Progenitor cell of endocrine pancreas (in vitro differentiated cells): ENCODE measurements at places on chromosomes 3 and 15.

DNA sequence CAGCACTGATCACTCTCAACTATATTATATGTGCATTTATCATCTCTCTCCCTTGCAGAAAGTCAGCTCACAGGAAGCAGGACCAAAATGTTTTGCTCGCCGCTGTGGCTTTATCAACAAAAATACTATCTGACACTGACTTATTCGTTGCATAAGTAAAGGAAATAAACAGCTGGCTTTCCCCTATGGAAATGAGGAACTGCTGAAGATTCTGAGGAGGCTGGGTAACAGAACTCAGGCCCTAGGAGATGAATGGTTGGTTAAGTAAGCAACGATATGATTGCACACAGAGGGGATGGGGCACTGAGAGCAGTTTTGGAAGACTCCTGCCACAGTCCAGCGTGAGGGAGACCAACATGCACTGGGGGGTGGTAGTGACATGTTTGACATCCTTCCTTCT is 181.1 kb downstream of the STT3B start:
- no peak for DNase-seq

DNA sequence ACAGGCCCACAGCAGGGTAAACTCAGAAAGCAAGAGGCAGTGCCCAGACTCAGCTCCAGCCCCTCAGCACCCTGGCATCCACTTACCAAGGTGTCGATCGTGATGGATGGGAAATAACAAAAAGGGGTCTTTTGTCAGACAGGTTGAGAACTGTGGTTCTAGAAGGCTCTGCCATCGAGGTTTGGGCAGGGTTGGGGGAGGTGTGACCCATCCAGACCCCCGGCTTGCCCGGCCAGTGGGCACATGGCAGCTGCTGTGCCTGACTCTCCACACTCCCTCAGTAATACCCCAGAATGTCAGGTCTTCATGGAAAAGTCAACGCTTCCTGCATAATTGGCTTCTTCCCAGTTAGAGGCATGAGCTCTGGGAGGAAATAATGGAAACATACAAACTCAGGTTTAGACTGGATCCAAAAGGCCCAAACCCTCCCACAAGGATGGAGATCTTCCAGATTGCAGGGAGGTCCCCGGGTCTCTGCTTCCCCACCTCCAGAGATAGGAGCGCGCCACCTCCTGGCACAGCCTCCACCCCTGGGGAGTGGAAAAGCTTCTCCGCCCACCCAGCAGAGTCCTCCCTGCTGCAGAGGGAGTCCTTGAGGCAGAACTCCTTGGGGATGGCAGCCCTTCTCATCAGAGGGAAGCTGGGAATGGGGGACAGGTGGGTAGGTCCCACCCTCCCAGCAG is 149.8 kb upstream of the IQSEC1 start:
- DNase-seq: no peak

GRCh38 chr15:92365084-92365483 is 28.6 kb upstream of the ST8SIA2 start:
- DNase-seq: no peak

- DNase-seq: no peak
Observed at GRCh38 chr3:172288651-172289050, 159.6 kb downstream of the GHSR start.

DNA sequence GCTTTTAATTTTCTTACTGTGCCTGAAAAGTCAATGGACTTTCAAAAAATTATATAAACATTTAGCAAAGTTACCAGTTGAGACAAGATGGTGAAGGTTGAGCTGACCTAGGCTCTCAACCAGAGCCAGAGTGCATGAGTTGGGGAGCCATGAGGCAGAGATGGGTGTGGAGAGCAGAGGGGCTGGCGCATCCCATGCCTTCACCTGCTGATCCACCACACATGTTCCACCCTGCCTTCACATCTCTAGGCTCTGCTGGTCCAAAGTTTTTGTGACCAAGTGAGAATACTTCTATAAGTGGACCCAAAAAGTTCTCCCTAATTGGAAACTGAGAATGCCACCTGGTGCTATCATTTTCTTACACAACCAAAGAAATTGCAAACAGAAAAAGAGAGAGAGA is 47.3 kb downstream of the CCR3 start:
- no peak for DNase-seq

- no peak for DNase-seq
Observed at GRCh38 chr3:17945799-17946399, 203.5 kb upstream of the TBC1D5 start.

DNA sequence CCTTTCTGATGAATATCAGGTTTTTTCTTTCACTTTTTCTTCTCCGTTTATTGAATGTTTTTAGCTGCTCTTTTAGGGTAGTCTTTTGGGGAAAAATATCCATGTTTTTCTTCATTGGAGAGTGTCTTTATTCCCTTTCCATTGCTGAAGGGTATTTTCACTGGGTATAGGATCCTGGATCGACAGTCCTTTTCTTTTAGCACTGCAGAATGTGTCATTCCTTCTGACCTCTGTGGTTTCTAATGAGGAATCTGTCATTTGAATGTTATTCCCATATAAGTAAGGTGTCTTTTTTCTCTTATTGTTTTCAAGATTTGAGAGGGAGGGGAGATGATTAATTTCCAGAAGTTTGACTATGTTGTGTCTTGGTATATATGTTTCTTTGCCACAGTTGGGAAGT is 96.8 kb downstream of the BBX start:
- DNase-seq: no peak

GRCh38 chr3:135967867-135968266 is 2.3 kb downstream of the PPP2R3A start:
- DNase-seq: no peak

GRCh38 chr3:39384665-39385000 is 1.5 kb downstream of the SLC25A38 start:
- no peak for DNase-seq

DNA sequence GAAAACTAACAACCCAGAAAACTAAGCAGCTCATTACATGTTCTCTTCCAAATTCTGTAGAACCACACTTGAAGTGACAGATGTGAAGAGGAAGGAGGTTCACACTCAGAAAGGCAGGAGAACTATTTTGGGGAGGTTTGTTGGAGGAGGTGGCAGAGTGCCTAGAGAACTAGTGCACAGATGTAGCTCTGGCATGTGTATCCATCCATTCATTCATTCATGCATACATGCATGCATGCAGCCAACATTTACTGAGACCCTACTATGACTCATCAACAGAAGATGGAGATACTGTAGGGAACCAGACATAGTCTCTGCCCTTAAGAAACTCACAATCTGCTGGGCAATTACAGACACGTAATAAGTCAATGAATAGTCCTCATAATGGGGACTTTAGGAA is 116.7 kb downstream of the ERC2 start:
- no peak for DNase-seq

DNA sequence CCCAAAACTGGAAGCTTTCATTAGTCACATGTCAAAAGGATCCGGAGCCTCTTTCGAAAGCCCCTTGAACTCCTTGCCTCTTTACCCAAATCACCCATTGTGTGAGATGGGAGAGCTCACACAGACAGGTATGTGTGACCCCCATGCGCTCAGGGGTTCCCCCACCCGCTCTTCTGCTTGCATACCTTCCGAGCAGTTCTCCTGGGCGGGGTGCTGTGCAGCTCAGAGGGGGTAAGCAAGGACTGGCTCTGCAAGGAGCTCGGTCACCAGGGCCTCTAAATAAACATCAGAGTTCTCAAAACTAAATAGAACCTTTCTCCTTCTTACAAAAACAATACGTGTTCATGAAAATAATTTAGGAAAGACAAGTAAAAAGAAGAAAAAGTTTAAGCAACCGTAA is 55.7 kb downstream of the PXYLP1 start:
- DNase-seq: no peak

- DNase-seq: no peak
Observed at GRCh38 chr15:51022206-51022605, 72.5 kb downstream of the TNFAIP8L3 start.

DNA sequence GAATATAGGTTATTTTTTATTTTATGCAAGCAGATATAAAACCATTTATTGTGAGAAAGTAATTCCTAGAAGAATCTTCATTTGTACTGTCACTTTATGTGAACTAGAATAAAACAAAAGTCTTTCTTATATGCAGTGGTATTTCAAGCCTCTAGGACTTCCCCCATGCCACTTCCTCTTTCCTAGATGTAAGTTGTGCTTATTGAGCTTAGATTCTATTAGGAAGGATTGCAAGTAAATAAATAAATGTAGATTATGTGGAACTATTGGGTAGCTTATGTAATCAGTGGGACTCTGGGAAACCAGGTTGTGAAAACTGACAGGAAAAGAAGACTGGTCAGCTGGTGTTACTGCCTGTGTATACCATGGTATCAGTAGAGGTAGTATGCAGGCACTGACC is 169.7 kb downstream of the RSRC1 start:
- DNase-seq: no peak

DNA sequence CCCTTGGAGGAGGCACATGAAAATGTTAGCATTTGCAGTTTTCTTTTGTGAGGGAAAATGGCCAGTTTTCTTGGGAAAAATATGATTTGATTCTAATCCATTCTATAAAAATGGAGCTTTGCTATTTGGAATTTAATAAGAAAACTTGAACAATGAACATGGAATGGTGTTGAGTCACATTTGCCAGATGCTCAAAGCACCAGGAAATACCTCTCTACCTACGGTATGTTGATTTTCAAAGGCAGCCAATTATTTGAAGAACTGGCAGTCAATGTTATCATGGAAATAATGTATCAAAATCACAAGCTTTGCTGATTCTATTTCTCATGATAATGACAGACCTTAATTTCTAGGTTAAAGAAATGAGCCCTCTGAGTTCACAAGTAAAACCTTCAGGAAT is 14.9 kb downstream of the NME9 start:
- no peak for DNase-seq

DNA sequence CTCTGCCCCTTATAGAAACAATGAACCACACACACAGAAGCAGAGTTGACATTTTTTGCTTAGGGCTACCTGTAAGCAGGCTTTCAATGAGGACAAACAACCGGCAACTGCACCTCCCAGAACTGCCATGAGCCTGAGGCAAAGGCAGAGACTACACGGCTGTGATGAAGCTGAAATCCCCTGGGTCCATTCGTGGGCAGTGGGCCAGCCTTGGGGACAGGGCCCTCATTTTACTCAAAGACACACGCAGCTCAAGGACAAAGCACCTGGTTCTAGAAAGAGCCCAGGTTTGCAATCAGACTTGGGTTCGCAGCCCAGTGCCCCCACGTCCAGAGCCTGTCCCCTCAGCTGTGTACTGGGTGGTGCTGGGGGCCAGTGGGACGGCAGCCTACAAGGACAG is 17.9 kb downstream of the FAM174B start:
- no peak for DNase-seq

GRCh38 chr3:66036586-66037148 is 2.1 kb downstream of the MAGI1 start:
- DNase-seq: no peak

- DNase-seq: no peak
Observed at GRCh38 chr3:51604212-51604611, 65.7 kb downstream of the RAD54L2 start.

- no peak for DNase-seq
Observed at GRCh38 chr15:89067751-89068150, 20.5 kb upstream of the ABHD2 start.

DNA sequence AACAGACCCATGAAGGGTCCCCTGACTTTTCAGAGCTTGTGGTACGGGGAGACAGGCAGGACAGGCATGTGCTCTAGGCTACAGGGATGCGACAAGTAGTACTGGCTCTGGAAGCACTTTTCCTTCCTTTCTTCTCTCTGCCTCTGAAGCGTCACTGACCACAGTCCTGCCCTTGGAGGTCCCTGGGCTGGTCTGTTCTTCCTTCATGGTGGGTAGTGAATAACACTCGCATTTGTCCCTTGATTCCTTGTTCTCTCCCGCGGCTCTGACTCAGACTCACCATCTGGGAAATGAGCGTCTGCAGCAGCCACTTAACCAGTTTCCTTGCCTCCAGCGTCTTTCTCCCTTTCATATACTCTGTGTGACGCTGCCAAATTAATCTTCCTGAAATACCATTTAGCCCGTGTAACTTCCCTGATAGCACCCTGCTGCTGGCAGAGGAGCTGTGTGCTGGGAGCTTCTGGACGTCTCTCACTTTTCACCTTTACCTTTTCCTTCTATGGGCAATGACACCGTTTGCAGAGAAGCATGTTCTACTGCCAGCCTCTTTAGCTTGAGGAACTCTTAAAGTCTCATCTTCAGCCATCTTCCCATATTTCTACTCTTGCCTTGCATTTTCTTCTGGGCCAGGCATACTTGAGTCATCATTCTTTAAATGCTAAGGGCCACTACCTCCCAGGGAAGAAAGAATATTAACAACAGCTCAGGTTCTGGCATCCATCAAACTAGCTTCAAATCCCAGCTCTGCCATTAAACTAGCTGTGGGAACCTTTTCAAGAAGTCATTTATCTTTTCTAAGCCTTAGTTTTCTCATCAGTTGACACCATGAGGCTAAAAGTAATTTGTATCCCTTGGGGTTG is 33.6 kb downstream of the TMEM45A start:
- DNase-seq: no peak

GRCh38 chr15:62164014-62164395 is 1.1 kb downstream of the C2CD4B start:
- peak; percentile 27 for DNase-seq

- no peak for DNase-seq
Observed at GRCh38 chr3:129068291-129068886, 7.8 kb downstream of the GP9 start.

GRCh38 chr3:14179114-14179465 is 473 bp downstream of the LSM3 start:
- DNase-seq: no peak

GRCh38 chr3:123464211-123464610 is 15.3 kb upstream of the ADCY5 start:
- no peak for DNase-seq

GRCh38 chr15:32682977-32683630 is 34.7 kb upstream of the GREM1 start:
- no peak for DNase-seq

GRCh38 chr3:190983875-190984274 is 121.4 kb upstream of the GMNC start:
- DNase-seq: no peak

- DNase-seq: no peak
Observed at GRCh38 chr3:140152851-140153639, 218.1 kb downstream of the CLSTN2 start.

GRCh38 chr15:31974154-31974794 is 56.0 kb upstream of the CHRNA7 start:
- no peak for DNase-seq

- DNase-seq: no peak
Observed at GRCh38 chr3:101179637-101180036, 140.7 kb downstream of the IMPG2 start.

- DNase-seq: no peak
Observed at GRCh38 chr3:45537616-45537969, 57.0 kb upstream of the LIMD1 start.

- DNase-seq: no peak
Observed at GRCh38 chr3:50628601-50629000, 11.7 kb downstream of the MAPKAPK3 start.

GRCh38 chr15:47787875-47788274 is 70.6 kb downstream of the SEMA6D start:
- DNase-seq: no peak
